NCI-H2171 treated with DMSO at 0.1 percent for 48 hours (cell line): ENCODE measurements at places on chromosomes 6 and 20.
A peak's percentile ranks its signal among the peaks of the same experiment; 100 is the strongest.

GRCh38 chr6:99458319-99458718 is 33.2 kb upstream of the PNISR start:
- DNase-seq = peak; percentile 4

GRCh38 chr6:9095729-9096128 is 660.4 kb upstream of the SLC35B3 start:
- DNase-seq = no peak

- DNase-seq = peak; percentile 42
Measured at GRCh38 chr6:8219352-8219943, 117.1 kb upstream of the EEF1E1 start.

- no peak for DNase-seq
Measured at GRCh38 chr6:15496345-15497131, 166.3 kb downstream of the DTNBP1 start.

DNA sequence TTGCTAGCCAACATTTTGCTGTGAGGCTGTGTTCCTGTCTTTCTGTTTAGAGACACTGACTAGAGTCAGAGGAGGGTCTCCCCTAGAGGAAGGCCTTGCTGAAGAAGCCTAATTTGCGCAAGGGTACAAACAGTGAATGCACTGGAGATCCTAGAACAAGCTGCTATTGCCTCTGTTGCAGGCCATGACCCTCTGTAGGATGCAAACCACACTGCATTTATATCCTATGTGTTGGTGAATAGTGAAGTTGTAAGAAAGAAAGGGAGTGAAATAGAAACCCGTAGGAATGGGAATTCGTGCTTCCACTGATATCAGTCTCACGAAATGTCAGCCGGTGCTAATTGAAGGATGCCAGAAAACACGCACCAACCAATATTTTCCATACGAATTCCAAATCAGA is 88.2 kb downstream of the GJA1 start:
- DNase-seq = no peak

DNA sequence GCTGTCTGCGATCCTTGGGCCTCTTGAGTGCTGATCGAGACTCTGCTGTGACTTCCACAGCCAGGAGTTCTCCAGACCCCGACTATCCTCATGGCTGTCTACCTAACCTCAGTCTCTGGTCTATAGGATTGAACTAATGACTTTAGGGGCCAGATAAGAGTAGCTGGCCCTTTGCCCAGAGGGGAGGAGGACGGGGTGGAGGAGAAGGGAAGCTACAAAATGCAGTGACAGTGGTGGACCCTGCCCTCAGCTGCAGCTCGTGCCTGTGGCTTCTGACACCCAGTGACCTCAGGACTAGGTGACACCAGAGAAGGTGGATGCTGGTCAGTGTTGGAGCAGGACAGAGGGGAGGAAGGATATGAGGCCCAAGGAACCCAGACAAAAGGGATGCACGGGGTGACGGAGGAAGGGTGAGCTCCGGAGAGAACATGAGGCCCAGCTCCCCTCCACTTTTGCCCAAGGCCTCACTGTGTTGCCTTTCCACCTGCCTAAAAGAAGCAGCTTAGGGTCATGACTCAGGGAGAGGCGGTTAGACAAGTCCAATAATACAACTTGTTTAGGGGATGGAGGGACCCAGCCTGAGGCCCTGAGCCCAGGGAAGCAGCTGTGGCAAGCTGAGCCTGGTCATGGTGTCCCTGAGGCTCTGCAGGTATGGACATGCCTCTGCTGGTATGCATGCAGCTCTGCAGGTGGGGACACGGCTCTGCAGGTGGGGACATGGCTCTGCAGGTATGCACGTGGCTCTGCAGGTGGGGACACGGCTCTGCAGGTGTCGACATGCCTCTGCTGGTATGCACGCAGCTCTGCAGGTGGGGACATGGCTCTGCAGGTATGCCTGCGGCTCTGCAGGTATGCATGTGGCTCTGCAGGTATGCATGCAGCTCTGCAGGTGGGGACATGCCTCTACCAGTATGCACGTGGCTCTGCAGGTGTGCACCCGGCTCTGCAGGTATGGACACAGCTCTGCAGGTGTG is 67.7 kb downstream of the SYNJ2 start:
- no peak for DNase-seq

GRCh38 chr6:166563805-166564204 is 22.7 kb downstream of the RAMACL start:
- peak; percentile 77 for DNase-seq

DNA sequence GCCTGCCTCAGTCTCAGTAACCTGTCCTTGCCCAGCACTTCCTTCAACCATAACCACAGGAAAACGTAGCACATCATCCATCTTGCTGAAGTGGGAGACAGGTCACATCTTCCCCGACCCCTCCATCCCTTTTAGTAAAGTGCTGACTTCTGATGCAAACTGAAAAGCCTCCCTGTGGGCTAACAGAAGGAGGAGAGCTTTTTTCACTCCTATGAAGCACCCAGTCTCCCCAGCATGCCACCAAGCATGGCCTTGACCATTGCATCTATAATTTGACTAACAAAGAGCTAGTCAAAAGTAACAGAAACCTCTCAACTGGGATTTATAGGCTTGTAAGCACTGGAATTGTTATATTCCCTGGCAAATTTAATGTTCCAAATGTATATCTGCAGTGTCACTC is 288.9 kb upstream of the IRAK1BP1 start:
- no peak for DNase-seq

- DNase-seq = no peak
Measured at GRCh38 chr6:97133067-97133466, 149.9 kb downstream of the MMS22L start.

DNA sequence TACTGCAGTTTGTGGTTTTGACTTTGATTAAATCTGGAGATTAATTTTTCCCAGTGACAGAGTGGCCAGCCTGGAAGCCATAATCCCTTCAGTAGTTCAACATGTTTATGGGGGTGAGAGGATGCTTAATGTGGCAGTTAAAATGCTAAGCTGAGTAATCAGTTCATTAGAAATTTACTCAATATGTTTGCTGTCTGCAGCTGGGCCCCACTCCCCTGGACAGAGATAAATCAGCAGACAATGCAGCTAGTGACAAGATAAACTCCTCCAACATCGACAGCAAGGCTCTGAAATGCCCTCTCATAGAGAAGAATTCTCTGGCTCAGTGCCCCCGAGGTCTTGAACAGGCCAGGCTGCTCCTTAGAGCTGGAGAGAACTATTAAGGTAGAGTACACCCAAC is 101.9 kb downstream of the LRFN2 start:
- DNase-seq = no peak

DNA sequence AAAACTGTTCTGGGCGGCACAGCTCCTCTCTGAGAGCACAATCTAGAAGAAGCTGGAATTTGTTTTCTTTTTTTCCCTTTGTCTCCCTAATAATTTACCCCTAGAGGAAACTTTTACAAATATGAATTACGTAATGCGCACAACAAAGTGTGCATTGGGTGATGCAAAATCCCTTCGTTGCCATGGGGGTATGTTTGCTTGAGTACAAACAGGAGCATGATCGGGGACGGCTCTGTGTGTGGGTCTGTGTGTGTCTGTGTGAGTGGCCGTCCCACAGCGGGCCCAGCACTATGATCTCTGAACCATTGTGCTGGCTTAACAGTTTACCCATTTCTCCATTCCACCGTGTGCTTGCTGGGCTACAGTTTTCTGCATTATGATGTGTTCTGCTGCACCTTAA is 278.2 kb downstream of the CDC5L start:
- DNase-seq = no peak

GRCh38 chr6:131073577-131073976 is 10.5 kb upstream of the EPB41L2 start:
- DNase-seq = no peak

DNA sequence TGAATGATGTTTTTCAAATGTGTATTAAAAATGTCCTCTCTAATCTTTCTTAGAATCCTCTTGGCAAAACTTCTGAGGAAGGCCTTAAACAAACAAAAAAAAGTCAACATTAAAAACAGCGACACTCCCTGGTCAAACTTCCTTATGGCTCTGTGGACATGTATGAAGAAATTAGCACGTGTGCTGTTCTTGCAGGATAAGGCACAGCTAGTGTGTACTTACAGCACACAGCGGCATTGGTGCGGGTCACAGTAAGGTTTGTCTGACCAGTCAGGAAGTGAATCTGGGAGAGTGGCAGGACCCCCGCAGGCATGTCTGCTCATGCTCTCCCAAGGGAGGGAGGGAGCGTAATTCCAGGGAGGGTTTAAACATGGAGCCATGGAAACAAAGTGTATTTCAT is 38.8 kb downstream of the SLC22A1 start:
- DNase-seq = no peak

GRCh38 chr20:4060064-4060795 is 44.9 kb upstream of the RNF24 start:
- no peak for DNase-seq

- no peak for DNase-seq
Measured at GRCh38 chr20:44615876-44616603, 33.7 kb downstream of the PKIG start.

DNA sequence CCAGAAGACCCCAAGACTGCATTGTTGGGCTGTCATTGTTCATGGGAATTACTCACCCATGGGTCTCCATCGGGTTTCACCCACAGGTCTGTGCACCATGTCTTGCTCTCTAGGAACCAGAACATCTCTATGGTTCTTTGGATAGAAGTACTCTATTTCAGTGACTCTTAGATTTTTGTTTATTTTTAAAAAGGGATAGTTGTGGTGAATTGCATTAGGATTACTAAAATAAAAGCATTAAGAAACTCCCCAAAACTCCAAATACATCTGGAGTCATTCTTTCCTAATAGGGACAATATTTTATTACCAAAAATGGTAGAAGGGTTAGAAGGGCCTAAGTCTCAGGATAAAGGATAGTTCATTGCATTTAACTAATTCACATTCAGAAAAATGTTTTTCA is 166.9 kb upstream of the TNFAIP3 start:
- no peak for DNase-seq

- DNase-seq = no peak
Measured at GRCh38 chr6:128511506-128511905, 8.9 kb downstream of the PTPRK start.

- no peak for DNase-seq
Measured at GRCh38 chr6:373773-374724, 17.5 kb upstream of the IRF4 start.

- DNase-seq = no peak
Measured at GRCh38 chr6:134065706-134066105, 13.3 kb upstream of the SLC2A12 start.

GRCh38 chr20:11702721-11703518 is 214.8 kb upstream of the BTBD3 start:
- DNase-seq = no peak

DNA sequence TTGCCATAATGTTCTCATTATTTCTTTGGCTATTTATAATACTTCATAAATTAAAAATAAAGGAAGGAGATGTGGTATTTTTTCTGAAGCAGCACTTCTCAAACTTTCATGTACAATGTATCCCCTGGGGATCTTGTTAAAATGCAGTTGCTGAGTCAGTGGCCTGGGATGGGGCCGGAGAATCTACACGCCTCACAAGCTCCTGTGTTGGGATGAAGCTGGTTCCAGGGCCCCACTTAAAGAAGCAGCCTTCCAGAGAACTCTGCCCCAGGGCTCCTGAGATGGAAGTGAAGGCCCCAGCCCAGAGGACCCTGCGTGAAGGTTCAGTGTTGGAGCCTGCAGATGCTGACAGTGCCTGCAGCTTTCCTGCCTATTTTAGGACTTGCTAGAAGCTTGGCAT is 40.1 kb upstream of the SLC23A2 start:
- DNase-seq = no peak

GRCh38 chr6:36933102-36933501 is 21.4 kb upstream of the PI16 start:
- no peak for DNase-seq

- no peak for DNase-seq
Measured at GRCh38 chr20:59006864-59007664, at the start of gene CTSZ. TSS of gene CTSZ (minus strand) at chr20:59007254. CDS start at chr20:59007128, 126 bp downstream.

GRCh38 chr20:50198180-50198666 is 7.6 kb downstream of the CEBPB start:
- no peak for DNase-seq

- DNase-seq = no peak
Measured at GRCh38 chr6:125008261-125008703, 46.0 kb downstream of the RNF217 start.

- no peak for DNase-seq
Measured at GRCh38 chr6:6131492-6132109, 124.9 kb upstream of the NRN1 start.

GRCh38 chr20:45924391-45925261 is 9.9 kb upstream of the PCIF1 start:
- DNase-seq = peak; percentile 20

GRCh38 chr20:57947421-57948179 is 237.8 kb upstream of the PMEPA1 start:
- DNase-seq = no peak

DNA sequence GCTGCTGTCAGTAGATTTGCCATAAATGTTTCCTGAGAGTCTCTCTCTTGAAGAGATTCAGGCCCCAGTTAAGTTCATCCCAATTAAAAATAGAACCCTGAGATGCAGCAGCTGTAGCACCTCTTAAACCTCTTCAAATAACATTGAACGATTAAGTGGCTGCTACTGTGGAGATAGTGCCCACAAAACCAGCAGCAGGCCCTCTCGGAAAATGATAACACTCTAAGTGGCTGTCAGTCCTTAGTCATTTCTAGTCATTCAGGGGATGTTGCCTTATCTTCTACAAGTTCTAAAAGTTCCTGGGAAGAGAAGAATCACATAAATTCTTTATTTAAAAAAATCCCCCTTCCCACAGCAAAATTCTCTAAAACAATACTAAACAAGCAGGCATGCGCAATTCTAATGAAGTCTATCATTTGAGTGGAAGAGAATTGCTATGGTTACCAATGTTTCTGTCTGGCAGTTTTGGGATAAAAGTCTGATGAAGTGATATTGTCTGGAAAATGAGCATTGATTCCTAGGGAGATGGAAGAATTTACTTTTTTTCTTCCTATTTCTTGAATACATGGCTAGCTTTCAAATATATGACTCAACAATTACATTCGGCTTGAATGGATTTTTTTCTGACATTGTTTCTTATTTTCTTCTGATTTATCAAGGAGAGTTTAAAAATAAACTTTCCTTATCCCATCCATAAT is 131.9 kb downstream of the TRMT11 start:
- DNase-seq = no peak

- DNase-seq = no peak
Measured at GRCh38 chr6:125899726-125900182, 56.8 kb upstream of the HINT3 start.

DNA sequence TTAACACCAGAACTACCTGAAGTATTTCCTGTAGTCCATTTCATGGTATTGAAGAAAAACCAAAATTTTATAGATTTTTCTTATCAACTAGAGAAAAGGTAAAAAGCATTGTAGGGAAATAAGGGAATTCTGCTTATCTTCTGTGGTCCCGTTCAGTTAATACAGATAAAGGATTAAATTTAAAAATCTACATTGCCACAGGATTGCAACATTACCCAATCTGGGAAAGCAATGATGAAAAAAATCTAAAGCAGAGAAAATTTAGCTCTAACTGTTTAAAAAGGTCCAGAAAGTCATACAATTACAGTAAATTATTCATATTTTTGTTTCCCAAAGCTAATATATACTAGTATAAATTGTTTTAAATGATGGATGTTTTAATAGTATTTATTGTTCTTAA is 18.0 kb downstream of the POLH start:
- DNase-seq = no peak
